ENCODE measurements at places on chromosomes 2 and 18. TPM values are rescaled to one million over a fixed set of nuclear protein-coding genes. Genes with fewer than 3 reads are reported as not detected.

The SAG gene
- total RNA-seq = 0.19 TPM

The DUSP2 gene
- 0.98 TPM for total RNA-seq

The B4GALT6 gene
- total RNA-seq = 3.4 TPM

The TCF23 gene
- not detected for total RNA-seq

The DOK6 gene
- 1.0 TPM for total RNA-seq

The ANKRD62 gene
- total RNA-seq = not detected

The TUBA3E gene
- not detected for total RNA-seq

The NT5C1B gene
- not detected for total RNA-seq

The MOCOS gene
- 0.34 TPM for total RNA-seq

The FAHD2B gene
- 5.3 TPM for total RNA-seq

The L3MBTL4 gene
- total RNA-seq = 5.9 TPM

The GPR45 gene
- not detected for total RNA-seq

The SP140 gene
- total RNA-seq = 0.09 TPM

The STK39 gene
- total RNA-seq = 2.4 TPM

The CCDC85A gene
- total RNA-seq = 21.4 TPM

The CRYBA2 gene
- not detected for total RNA-seq

The ZSWIM2 gene
- total RNA-seq = not detected

The TUBB8B gene
- 0.14 TPM for total RNA-seq

The BMP10 gene
- total RNA-seq = not detected

The APCDD1 gene
- 0.34 TPM for total RNA-seq

The MROH2A gene
- not detected for total RNA-seq

The INHBB gene
- 8.5 TPM for total RNA-seq

The CRACDL gene
- 3.3 TPM for total RNA-seq

The GRB14 gene
- total RNA-seq = 2.3 TPM

The PCARE gene
- total RNA-seq = not detected

The BOK gene
- total RNA-seq = 99.4 TPM

The SLC11A1 gene
- total RNA-seq = 0.05 TPM

The TANC1 gene
- total RNA-seq = 92.6 TPM

The REEP1 gene
- total RNA-seq = 13.4 TPM

The UGT1A5 gene
- total RNA-seq = not detected

The KIAA2012 gene
- total RNA-seq = not detected

The RGPD8 gene
- 10.5 TPM for total RNA-seq

The PRKAG3 gene
- total RNA-seq = not detected

The EPB41L3 gene
- total RNA-seq = 42.1 TPM

The GPR155 gene
- 0.93 TPM for total RNA-seq

The RFX8 gene
- 0.60 TPM for total RNA-seq

The ANKAR gene
- total RNA-seq = 6.8 TPM

The KCNK3 gene
- 0.05 TPM for total RNA-seq

The PLA2R1 gene
- 17.0 TPM for total RNA-seq

The IL36RN gene
- total RNA-seq = not detected

The TEKT4 gene
- not detected for total RNA-seq

The ABCG5 gene
- total RNA-seq = not detected

The GDF7 gene
- 28.1 TPM for total RNA-seq

The PDK1 gene
- total RNA-seq = 5.3 TPM

The CERKL gene
- not detected for total RNA-seq

The GPR35 gene
- total RNA-seq = 0.85 TPM

The XDH gene
- not detected for total RNA-seq

The HDHD2 gene
- total RNA-seq = 15.8 TPM

The STEAP3 gene
- 3.9 TPM for total RNA-seq

The SERPINB2 gene
- total RNA-seq = not detected

The TGFA gene
- total RNA-seq = 22.6 TPM

Data from dermis blood vessel endothelial cell (primary cell).